ENCODE measurements at places on chromosomes 7 and 10.
A peak's percentile ranks its signal among the peaks of the same experiment; 100 is the strongest.

DNA sequence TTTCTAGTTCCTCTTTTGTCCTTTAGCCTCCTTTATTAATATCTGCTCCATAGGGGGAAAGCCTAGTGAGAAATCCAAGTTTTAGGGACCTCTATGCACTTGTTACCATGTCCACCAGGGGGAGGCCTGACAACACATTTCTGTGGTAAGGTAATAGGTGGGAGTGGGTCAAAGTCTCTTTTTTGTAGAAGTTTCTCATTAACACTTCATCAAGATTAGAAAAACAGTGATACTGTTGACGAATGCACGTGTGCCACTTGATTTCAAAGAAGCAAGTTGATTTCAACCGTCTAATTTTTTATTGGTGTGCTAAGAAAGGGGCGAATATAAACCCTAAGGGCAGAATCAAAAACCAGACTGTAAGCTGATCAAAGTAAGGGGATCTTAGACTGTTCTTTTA, 30.6 kb downstream of the CISD1 start:
- peaks cover 4% of the 10 kb centered on the region for H3K4me1 ChIP-seq
- ATAC-seq = peak; percentile 57
- H3K36me3 ChIP-seq = no peaks in the 10 kb centered on the region
- H3K4me3 ChIP-seq = no peak overlapping the region
- H3K27me3 ChIP-seq = peaks cover 29% of the 10 kb centered on the region
- no peak overlapping the region for H3K27ac ChIP-seq

GRCh38 chr10:59133841-59134593, 42.4 kb upstream of the PHYHIPL start:
- H3K4me3 ChIP-seq = no peak overlapping the region
- ATAC-seq = no peak
- no peaks in the 10 kb centered on the region for H3K36me3 ChIP-seq
- no peak overlapping the region for H3K27ac ChIP-seq
- H3K4me1 ChIP-seq = no peaks in the 10 kb centered on the region

- H3K36me3 ChIP-seq = no peaks in the 10 kb centered on the region
- H3K27me3 ChIP-seq = peaks cover 3% of the 10 kb centered on the region
- ATAC-seq = no peak
Observed at GRCh38 chr10:21146436-21146789, 249.3 kb upstream of the NEBL start.

DNA sequence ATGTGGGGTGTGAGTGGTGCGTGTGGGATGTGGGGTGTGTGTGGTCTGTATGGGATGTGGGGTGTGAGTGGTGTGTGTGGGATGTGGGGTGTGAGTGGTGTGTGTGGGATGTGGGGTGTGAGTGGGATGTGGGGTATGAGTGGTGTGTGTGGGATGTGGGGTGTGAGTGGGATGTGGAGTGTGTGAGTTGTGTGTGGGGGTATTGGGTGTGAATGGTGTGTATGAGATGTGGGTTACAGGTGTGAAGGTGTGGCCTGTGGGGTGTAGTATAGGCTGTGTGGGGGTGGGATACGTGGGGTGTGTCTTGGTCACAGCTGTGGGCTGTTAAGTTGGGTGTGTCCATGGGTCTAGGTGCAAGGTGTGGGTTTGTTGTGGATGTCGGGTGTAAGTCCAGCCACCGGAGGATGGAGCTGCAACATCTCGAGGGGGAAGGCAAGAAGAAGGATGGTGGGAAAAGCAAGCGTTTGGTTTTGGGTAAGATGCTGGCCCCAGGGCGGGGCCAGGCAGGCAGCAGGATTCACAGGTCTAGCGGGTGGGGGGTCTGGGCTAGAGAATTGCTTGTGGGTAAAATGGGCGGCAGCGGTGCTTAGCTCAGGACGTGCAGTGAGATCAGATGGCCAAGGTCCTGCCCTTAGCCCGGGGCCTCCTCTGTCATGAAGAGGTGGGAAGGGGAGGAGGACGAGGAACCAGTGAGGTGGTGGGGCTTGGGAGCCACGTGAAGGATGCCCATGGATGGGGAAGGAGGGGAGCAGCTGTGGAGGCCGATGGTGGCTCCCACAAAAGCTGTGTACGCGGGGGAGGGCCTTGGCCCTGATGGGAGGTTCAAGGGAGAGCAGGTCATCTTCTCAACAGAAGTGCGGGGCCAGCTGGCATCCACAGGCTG, 60.1 kb downstream of the CFAP46 start:
- H3K4me3 ChIP-seq = no peak overlapping the region
- H3K36me3 ChIP-seq = no peaks in the 10 kb centered on the region
- ATAC-seq = no peak
- peaks cover 26% of the 10 kb centered on the region for H3K27me3 ChIP-seq
- H3K4me1 ChIP-seq = no peaks in the 10 kb centered on the region
- H3K27ac ChIP-seq = no peak overlapping the region

DNA sequence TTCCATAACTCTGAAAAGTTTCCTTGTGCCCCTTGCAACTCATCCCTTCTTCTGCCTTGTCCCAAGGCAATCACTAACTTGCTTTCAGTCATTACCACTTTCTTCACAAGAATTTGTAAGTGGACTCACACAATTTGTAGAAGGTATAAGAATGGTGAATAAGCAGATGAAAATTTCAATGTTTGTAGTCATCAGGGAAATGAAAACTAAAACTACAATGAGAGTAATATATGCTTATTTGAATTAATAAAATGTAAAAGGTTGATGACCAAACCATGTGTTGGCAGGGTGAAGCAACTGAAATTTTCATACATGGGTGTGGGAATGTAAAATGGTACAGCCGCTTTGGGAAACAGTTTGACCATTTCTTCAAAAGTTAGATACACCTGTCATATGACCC, 79.7 kb downstream of the GNAT3 start:
- ATAC-seq = no peak
- H3K36me3 ChIP-seq = no peaks in the 10 kb centered on the region
- H3K4me1 ChIP-seq = no peaks in the 10 kb centered on the region
- H3K27ac ChIP-seq = no peak overlapping the region

GRCh38 chr10:31290386-31290785, 28.6 kb upstream of the ZEB1 start:
- no peaks in the 10 kb centered on the region for H3K27me3 ChIP-seq
- no peak overlapping the region for H3K4me3 ChIP-seq
- no peaks in the 10 kb centered on the region for H3K4me1 ChIP-seq
- no peak overlapping the region for H3K27ac ChIP-seq

- H3K36me3 ChIP-seq = no peaks in the 10 kb centered on the region
- H3K4me3 ChIP-seq = no peak overlapping the region
- no peak overlapping the region for H3K27ac ChIP-seq
- H3K27me3 ChIP-seq = no peaks in the 10 kb centered on the region
- peaks cover 2% of the 10 kb centered on the region for H3K4me1 ChIP-seq
Observed at GRCh38 chr10:23399701-23400144, 39.2 kb upstream of the OTUD1 start.

DNA sequence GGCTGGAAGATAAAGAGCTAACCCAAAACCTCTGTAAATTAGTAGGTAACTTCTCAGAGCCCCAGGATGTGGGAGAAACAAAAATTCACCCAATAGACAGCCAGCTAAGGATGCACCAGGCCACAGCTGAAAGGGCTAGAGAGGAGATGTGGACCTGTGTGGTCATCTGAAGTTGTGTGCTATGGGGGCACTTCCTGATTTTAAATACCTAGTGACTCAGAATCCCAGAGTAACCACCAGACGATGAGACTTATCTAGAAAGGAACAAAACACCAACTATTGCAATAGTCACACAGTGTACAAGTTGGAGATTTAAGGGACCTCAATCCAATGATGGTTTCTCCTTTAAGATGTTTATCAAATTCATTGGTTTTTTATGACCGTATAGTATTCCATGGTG, 408.3 kb upstream of the ANKRD30A start:
- no peak overlapping the region for H3K4me3 ChIP-seq
- ATAC-seq = no peak
- H3K27ac ChIP-seq = no peak overlapping the region
- no peaks in the 10 kb centered on the region for H3K4me1 ChIP-seq

- H3K27me3 ChIP-seq = no peaks in the 10 kb centered on the region
- no peak overlapping the region for H3K4me3 ChIP-seq
- peak overlapping the region; percentile 89 for H3K27ac ChIP-seq
- H3K4me1 ChIP-seq = peaks cover 41% of the 10 kb centered on the region
Observed at GRCh38 chr7:1942243-1942940, 272.3 kb downstream of the ELFN1 start.

GRCh38 chr10:121800831-121801230, 127.0 kb downstream of the ATE1 start:
- H3K27me3 ChIP-seq = no peaks in the 10 kb centered on the region
- H3K27ac ChIP-seq = no peak overlapping the region
- H3K4me3 ChIP-seq = no peak overlapping the region
- no peaks in the 10 kb centered on the region for H3K4me1 ChIP-seq
- peaks cover 27% of the 10 kb centered on the region for H3K36me3 ChIP-seq
- no peak for ATAC-seq

- no peak for ATAC-seq
- H3K4me3 ChIP-seq = no peak overlapping the region
- no peaks in the 10 kb centered on the region for H3K36me3 ChIP-seq
Observed at GRCh38 chr10:91022924-91023699, 102.2 kb upstream of the ANKRD1 start.

Measured in stimulated activated memory B cell treated with anti-CD40 and anti-IgM and Interleukin-4, amounts not matched to agents 10 μg/mL and 1 μg/mL and 100 μg/mL, for 72 hours (primary cell).